ENCODE measurements at places on chromosomes 2 and 18.

DNA sequence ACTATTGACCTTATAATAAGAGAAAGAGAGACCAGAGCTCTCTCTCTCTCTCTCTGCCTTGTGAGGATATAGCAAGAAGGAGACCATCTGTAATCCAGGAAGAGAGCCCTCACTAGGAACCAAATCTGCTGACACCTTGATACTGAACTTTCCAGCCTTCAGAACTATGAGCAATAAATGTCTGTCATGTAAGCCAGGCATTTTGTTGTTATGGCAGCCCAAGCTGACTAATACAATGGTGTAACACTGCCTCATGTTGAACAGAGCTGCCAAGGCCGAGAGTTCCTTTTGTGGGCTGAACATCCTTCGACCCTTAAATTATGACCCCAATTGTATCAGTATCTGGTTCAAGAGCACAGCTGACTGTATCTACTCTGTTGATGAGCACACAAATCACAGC, 108.0 kb downstream of the LRRC30 start:
- no peak for DNase-seq

DNA sequence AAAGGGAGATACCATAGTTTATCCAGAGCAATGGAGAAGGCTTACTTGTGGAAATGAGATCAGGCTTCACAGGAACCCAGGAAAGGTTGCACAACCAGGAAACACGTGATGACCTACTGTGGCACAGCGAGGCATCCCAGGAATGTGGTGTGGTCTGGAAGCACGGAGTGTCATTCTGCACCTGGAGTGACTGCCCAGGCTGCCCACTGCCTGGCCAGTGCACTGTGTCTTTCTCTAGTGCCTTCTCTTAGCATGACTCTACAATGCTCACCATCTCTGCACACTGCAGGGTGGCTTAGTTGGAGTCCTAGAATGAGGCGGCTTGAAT, 48.9 kb downstream of the CHST9 start:
- DNase-seq: no peak

- no peak for DNase-seq
These were observed 25.7 kb upstream of the THOC1 start for GRCh38 chr18:293536-293935.

DNA sequence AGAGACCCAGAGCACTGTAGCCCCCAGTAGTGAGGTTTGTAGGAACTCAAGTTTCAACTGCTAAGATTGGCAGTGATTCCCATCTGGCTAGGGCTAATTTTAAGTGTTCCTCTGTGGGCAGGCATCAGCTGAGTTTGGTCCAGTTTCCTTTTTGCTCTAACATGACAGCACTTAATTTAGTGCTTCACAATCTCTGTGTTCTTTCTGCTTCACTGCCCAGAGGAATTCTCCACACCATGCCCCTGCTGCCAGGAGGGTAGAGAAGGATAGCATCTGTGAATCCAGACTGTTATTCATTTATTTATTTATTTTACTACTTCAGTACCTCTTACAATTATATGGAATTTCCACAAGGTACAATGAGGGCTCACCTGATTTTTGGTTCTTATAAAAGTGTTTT, 549.9 kb upstream of the FSIP2 start:
- DNase-seq: no peak

DNA sequence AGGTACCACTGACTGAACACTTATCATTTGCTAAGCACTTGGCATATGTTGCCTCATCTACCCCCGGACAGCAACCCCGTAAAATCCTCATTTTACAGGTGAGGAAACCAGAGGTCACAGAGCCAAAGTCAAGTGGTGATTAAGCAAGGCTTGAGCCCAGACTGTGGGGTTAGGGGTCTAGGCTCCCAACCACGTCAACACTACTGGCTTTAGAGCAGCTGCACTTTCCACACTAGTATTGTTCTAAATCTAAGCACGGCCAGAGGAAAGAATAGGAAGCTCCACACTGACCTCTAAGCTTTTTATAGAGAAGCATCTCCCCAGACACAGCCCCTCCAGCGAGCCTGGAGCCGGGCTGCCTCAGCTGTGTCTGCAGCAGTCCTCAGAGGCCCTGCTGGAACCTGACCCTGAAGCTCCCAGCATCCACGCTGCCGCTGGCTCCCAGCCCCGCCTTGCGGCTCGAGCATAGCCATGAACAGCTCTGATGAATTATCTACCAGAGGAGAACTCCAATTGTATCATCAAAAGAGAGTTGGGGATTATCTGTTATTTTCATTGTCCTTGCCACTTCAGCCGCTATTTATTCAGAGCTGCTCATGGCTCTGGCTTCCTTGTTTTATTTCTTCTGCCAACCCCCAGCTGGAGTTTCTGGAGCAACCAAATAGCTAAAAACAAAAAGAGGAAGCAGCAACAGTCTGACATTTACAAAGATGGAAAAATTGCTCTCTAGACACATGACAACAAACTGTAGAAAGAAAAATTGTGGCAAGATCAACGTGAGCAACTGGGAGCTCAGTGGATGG, 62.2 kb upstream of the RTN4 start:
- DNase-seq: no peak

- no peak for DNase-seq
These were observed 142.0 kb downstream of the ATAD2B start for GRCh38 chr2:23784971-23785370.

DNA sequence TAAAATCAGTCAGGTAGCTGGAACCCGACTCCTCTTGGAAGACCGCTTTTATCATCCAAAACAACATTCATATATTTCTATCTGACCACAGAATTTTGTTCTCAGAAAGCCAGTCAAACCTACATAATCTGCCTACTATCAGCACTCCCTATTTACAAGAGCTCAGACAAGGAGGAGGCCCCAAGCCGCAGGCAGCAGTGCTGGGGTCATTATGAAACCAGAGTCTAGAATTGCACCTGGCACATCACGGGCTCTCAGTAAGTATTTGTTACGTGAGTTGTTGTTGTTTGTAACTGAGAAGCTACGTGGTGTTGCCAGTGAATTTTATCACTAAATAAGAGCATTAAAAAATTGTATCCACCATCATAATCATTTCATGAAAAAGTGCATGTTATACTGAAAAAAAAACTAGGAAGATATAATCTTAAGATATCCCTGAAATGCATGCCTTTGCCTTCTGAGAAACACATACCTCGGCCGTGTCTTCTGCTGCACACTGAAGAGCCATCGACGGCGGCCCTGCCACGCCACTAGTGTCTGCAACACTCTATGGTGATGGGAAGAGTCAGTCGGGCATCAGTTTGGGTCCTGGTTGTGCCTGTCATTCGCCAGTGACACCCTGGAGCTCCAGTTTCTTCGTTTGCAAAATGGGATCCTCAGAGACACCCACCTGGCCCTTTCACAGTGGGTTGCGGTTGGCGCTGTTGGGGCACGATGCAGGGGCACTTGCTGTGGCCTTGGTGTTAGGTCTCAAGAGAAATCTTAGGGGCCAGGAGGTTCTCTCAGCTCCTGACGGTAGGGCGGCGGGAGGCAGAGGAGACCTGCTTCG, 505.9 kb downstream of the EIPR1 start:
- DNase-seq: no peak

GRCh38 chr2:195536906-195537305, 120.1 kb upstream of the SLC39A10 start:
- DNase-seq: no peak

DNA sequence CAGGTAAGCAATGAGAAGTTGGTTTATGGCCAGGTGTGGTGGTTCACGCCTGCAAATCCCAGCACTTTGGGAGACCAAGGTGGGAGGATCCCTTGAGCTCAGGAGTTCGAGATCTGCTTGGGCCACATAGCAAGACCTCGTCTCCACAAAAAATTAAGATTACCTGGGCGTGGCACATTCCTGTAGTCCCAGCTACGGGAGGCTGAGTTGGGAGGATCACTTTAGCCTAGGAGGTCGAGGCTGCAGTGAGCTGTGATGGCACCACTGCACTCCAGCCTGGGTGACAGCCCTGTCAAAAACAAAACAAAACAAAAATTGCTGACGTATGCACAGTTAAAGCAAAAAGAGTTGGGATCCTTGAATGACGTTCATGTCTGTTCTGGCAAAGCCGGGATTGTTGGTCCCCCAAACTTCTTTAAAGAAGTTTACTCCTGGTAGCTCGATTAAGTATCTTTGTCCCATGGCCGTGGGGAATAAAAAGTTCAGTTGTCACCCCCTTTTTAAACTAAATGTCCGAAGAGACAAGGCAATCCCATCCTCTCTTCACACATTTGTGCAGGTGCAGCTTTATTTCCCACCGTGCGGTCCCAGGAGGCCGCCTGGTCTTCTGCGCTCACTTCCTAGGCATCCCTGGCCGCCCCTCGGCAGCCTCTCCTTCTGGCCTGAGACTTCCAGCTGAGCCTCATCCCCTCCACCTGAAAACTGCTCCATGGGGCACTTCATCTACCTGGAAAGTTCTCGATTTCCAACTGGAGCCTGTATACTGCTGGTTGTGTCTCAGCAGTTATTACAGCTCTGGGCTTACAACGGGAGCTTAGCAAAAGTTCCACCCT, 762 bp upstream of the SPOPL start:
- no peak for DNase-seq

GRCh38 chr2:128364441-128364911, 45.8 kb upstream of the HS6ST1 start:
- no peak for DNase-seq

- DNase-seq: peak; percentile 69
These were observed 128.5 kb upstream of the RAB12 start for GRCh38 chr18:8480506-8481328.

- no peak for DNase-seq
These were observed 30.4 kb upstream of the GMCL1 start for GRCh38 chr2:69798909-69799526.

GRCh38 chr2:14781142-14781541, 148.6 kb downstream of the LRATD1 start:
- no peak for DNase-seq

DNA sequence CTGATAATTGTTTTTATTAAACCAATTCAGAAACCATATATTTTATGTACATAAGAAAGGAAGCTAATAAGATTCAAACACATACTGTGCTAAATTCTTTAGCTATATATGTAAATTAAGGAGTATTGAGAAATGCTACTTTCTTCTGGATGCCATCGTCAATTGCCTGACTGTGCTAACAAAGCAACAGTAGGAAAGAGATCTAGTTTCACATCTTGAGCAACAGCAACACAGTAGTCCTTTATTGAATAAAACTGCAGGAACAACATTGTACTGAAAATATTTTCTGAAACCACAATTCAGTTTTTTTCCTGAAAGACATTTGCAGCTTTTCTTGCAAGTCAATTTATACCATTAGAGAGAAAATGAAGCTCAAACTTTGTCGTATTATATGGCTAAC, 1404.9 kb upstream of the SLC39A10 start:
- DNase-seq: no peak

DNA sequence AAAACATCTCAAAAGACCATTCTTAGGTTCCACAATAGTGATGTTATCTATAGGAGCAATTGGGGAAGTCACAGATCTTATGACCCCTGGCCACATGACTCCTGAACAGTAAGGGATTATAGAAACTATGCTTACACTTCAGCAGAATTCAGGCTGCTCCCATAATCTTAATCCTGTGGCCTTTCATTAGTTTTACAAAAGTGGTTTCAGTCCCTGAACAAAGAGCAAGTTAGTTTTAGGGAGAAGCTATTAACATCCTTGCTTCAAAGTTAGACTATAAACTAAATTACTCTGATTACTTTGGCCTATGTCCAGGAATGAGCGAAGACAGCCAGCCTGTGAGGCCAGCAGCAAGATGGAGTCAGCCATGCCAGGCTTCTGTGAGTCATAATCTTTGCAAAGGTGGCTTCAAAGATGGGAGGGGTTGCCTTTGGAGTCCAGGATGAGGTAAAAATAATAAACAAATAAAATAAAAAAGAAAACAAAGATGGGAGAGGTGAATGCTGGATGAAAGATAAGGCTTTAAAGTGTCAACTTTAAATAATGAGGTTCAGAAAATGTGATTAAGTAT, 168.7 kb upstream of the NDUFV2 start:
- peak; percentile 14 for DNase-seq

DNA sequence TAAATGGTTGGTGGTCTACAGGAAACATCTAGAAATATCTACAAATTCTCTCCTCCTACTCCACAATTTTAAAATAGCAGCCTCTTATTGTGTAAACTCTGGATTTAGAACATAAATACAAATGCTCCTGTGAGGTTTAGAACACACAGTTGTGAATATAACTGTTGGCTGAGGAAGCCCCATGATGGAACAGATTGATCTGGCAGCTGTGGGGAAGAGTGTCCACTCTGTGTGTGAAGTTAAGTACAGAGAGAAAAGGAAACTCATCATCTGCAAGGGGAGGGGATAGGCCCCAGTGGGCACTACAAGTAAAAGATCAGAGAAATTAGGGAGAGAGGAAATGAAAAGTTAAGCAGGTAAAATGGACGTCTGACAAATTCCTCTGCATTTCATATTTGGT, 422.7 kb upstream of the FSHR start:
- DNase-seq: no peak

GRCh38 chr2:206083602-206084438, 2.2 kb downstream of the INO80D start:
- peak; percentile 21 for DNase-seq

GRCh38 chr18:22800551-22800951, 132.6 kb upstream of the RBBP8 start:
- DNase-seq: no peak

- no peak for DNase-seq
These were observed 20.3 kb downstream of the ACTR3 start for GRCh38 chr2:113910110-113910717.

- DNase-seq: no peak
These were observed 19.4 kb downstream of the STARD6 start for GRCh38 chr18:54338230-54338629.

- no peak for DNase-seq
These were observed 27.3 kb upstream of the THSD7B start for GRCh38 chr2:136738044-136738443.

GRCh38 chr18:13218368-13218991, at the start of gene LDLRAD4:
LDLRAD4 (plus strand) TSS chr18:13218760.
- DNase-seq: no peak

DNA sequence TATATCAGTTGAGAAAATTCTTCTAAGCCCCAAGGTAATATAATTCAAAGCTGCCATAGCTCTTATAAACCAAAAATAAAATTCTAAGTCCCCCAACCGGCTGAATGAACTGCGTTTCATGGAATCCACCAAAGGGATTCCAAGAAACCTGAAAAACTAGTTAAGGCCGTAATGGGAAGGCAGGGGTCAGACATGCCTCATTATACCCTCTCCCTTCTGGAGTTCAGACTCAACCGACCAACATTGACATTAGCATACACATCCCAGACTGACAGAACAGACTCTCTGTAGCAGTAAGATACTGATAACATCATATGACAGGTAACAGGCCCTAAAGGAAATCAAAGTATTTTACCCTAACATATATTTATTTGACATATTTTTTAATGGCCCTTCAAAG, 31.4 kb upstream of the PHLPP1 start:
- no peak for DNase-seq

Measured in COR-L47 (cell line).